Activated naive CD4-positive, alpha-beta T cell treated with Interleukin-2 at 50 U/mL for 16 hours (primary cell): ENCODE measurements at places on chromosomes 3 and 15.
A peak's percentile ranks its signal among the peaks of the same experiment; 100 is the strongest.

DNA sequence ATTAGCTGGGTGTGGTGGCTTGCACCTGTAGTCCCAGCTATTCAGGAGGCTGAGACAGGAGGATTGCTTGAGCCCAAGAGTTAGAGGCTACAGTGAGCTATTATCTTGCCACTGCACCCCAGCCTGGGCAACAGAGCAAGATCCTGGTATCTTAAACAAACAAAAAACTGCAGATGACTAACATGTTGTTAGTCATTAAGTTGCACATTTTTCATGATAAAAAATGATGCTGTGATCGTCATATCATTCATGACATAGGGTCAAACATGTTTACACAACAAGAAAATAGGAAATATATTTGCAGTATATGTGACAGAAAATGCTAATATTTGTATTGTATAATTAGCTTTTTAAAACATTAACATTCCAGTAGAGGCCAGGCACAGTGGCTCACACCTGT is 20.2 kb upstream of the DAPK2 start:
- no peak for DNase-seq

DNA sequence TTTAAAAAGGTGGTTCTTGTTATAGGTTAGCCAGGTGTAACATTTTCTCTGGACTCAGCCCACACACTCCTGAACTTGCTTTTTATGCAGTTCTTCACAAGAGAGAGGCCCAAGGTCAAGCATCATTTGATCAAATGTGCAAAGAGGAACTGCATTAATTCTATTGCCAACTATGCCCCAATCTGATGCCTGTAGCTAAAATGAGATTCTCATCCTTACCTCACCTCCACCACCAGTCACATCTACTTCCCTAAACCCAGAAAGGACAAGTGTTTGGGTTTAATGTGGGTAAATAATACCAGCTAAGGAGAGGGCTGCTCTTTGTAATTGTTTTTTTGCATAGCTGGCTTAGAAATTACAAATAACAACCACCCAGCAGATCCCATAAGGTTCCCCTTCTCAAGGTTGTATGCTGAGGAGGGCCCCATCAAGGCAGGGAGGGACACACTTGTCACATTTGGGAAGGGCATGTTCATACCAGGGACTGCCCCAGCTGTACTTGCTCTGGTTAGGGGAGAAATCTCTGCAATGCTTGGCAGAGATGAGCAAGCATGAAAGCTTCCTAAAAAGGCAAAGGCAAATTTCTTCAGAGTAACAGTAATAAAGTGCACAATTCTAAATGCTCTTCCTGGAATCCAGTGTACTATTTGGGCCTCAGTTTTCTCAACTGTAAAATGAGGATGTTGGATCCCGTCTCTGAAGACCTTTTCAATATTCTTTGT is 76.2 kb downstream of the TGFBR2 start:
- no peak for DNase-seq

DNA sequence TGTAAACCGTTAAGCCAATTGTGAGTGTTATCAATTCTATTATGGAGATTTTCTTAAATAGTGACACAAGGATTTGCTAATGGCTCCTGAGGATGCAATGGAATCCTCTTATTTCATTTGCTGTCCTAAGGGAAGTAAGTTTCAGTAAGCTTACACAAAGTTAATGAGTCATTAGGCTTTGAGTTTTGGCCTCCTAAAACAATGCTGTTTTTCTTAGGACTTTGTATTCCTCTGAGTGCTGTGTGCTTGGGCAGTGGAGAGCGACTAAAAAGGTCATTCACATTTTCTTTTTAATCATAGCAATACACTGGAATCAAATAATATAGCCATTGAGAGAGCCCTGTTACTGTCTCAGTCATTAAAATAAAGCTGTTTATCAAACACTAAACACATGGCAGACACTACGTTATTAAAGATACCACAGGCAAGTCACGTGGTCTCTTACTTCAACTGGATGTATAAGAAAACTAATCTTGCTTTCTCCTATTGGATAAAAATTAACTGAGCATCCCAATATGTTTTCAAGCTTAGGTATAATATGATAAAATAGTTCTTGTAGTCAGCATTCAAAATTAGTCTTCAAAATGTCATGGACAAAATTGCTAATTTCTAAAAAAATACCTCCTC is 290.8 kb downstream of the NLGN1 start:
- no peak for DNase-seq

GRCh38 chr3:132256989-132257388 is 60.2 kb upstream of the ACP3 start:
- DNase-seq: no peak

DNA sequence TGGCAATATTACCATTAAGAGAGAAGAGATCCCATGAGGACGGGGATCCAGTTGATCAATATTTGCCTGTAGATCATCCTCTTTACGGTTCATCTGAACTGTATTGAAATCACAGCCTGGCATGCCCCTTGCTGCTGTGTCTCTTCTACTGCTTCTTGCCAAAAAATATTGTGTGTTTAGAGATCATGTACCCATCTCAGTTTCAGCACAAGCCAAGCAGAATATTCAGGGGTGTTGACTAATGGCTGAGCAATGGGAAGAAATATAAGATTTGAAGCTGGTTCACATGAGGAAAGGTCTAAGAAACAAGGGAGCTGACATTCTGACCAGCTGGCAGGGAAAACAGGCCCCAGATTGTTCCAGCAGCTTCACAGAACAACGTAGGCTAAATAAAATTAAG is 21.3 kb downstream of the ATP13A5 start:
- DNase-seq: no peak

- no peak for DNase-seq
Measured at GRCh38 chr3:120284747-120285507, at the start of gene GPR156. Gene GPR156 (minus strand): TSS chr3:120285222. CDS start chr3:120244098, 41,124 bp downstream.

GRCh38 chr3:149091983-149092382 is 5.7 kb upstream of the HLTF start:
- DNase-seq: no peak

DNA sequence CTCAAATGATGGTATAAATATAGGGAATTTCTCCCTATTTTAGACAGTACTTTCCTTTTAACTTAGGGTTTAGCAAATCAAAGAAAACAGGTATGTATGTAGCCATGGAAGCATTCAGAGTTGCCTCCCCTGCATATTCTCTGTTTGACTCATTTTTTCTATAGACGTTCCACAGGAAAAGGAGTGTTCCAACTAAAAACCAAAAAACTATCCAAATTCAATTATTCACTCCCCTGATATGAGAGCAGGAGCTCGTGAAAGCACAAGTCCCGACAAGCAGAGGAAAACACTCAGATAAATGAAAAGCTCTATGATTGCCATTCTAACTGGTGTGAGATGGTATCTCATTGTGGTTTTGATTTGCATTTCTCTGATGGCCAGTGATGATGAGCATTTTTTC is 119.5 kb downstream of the FRMD5 start:
- DNase-seq: no peak

GRCh38 chr15:73573572-73573971 is 59.6 kb downstream of the NPTN start:
- DNase-seq: no peak

DNA sequence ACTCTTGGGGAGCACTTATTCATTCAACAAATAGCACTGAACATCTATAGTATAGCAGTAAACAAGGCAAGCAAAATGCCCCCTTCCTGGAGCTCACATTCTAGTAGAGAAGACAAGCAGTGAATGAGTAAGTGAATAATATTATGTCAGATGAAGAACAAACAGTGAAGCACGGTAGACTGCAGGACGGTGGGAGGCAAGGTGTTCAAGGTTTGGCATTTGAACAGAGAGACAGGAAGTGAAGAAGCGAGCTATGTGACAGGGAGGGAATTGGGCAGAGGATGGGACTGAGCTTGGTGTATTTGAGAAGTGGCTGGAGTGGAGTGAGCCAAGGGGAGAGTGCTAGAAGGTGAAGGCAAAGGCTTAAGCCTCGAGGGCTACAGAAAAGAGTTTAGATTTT is 1.4 kb downstream of the CRELD1 start:
- no peak for DNase-seq

DNA sequence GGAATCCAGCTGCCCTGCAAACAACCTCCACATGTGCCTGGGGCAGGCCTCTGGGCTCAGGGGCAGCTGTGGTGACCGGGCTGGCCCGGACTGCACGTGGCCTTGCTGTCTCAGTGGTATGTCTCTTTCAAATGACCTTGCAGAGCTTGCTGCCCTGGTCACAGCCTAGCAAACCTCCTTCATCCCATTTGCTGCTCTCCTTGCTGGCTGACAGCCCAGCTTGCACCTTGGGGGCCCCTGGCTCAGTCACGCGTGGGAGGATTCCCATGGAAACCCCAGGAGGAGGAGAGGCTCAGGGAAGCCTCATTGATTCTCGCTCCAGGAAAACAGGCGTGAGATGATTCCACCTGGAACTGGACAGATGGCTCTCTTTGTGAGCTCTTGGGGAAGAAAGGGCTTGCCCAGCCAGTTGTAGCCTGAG is 5.6 kb downstream of the SPSB4 start:
- DNase-seq: no peak

DNA sequence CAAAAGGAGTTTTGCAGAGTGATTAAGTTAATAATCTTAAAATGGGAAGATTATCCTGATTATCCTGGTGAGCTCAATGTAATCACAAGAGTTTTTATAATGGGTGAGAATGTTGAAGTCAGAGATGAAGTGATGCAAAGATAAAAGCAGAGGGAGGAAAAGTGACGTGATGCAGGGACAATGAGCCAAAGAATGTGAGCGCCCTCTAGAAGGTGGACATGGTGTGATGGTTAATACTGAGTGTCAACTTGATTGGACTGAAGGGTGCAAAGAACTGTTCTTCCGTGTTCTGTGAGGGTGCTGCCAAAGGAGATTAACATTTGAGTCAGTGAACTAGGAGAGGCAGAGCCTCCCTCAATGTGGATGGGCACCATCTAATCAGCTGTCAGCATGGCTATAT is 569.6 kb upstream of the AGTR1 start:
- DNase-seq: no peak

GRCh38 chr3:123773681-123774431 is 110.3 kb downstream of the MYLK start:
- no peak for DNase-seq

DNA sequence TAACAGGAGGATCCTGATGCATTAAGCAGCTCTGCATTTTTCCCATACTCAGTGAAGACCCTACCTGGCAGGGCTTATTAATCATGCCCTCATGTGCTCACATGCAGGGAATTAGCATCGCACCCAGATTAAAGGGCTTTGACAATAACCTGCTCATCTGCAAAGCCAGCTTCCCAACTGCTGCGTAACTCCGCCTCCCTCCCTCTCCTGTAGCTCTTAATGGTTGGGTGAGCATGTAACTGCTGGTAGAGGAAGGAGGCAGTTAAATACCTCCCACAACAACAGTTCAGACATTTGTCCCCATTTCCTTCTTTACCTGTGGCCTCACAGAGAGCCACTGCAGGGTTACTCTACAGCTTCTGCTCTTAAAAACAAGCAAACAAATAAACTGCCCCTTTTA is 203.6 kb upstream of the WNT5A start:
- DNase-seq: no peak

GRCh38 chr3:158086776-158087175 is 19.4 kb downstream of the SHOX2 start:
- no peak for DNase-seq

DNA sequence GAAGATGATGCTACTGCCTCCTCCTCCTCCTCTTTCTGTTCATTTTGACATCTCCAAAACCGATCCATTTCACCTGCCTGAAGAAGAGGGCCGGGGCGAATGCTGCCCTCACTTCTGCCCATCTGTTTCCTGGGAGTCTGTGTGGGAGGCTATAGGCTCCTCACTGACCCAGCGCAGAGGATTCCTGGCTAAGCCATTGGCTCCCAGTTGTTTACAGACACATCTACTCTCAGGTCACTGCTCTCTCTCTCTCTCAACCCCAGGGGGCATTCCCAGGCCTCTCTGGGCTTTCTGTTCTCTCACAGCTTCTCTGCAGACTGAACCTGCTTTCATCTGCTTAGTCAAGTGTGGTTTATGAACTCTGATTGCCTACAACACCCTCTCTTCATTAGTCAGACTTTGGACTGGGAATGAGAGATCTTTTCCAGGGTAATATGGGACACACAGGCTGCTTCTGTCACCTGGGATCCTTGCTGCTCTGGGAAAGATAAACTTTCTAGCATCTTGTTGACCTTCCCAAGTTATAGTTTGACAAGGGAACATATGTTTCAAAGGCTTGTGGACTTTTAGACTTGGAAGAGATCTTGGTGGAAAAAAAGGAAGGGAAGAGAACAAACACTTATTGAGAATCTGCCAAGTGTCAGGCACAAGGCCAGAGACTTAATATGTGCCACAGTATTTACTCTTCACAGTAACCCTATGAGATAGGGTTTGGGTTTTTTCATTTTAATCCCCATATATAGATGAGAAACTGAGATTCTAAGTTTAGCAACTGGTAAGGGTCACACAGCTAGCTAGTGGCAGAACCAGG is 30.2 kb upstream of the USP3 start:
- peak; percentile 68 for DNase-seq

GRCh38 chr3:188349933-188350332 is 196.0 kb downstream of the LPP start:
- DNase-seq: no peak

GRCh38 chr3:4292301-4292700 is 10.9 kb upstream of the SETMAR start:
- DNase-seq: no peak

GRCh38 chr3:102148598-102149337 is 286.0 kb upstream of the ZPLD1 start:
- no peak for DNase-seq

DNA sequence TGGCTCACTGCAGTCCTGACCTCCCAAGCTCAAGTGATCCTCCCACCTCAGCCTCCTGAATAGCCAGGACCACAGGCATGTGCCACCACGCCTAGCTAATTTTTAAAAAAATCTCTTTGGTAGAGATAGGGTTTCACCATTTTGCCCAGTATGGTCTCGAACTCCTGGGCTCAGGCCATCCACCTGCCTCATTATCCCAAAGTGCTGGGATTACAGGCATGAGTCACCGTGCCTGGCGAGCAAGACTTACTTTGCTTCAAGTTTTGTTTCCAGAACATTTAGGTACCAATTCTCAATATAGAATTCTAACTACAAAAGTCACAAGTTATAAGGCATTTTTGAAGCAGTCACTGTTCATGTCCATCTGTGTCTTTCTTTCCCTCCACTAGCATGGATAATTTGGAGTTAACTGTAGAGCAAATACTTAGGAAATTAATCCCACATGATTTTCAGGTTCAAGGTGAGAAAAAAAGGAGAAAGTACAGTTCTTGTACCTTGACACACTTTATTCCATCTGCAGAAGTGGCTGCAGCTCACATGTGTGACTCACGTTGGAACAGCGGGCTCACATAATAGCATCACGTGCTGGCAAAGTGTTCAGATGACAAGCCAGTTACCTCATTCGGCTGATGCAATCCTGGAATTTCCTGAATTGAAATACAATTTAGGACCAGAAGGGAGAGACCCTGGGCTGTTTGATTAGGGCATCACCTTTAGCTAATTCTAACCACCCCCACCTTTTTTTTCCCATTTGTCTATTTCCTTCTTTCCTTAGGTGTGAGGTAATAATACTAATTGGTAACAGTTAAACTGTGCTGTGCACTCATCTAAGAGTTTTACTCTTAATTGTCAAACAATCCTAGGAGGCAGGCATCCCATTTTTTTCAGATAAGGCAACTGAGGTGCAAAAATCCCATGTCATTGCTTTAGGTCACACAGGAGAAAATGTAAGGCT is 46.9 kb upstream of the NEDD4 start:
- peak; percentile 45 for DNase-seq

- no peak for DNase-seq
Measured at GRCh38 chr15:60568301-60568742, 89.4 kb upstream of the ICE2 start.

- no peak for DNase-seq
Measured at GRCh38 chr3:22159004-22159695, 408.1 kb upstream of the ZNF385D start.
